ENCODE measurements at places on chromosomes 1 and 21.

- DNase-seq, result no peak
Observed at GRCh38 chr1:223378754-223379153, 14.5 kb upstream of the CCDC185 start.

- DNase-seq, result no peak
Observed at GRCh38 chr1:212914789-212915188, 35.6 kb upstream of the VASH2 start.

GRCh38 chr1:9417695-9418094 lies 121.6 kb upstream of the SLC25A33 start:
- no peak for DNase-seq

- DNase-seq, result no peak
Observed at GRCh38 chr1:205326812-205327466, 5.4 kb upstream of the NUAK2 start.

DNA sequence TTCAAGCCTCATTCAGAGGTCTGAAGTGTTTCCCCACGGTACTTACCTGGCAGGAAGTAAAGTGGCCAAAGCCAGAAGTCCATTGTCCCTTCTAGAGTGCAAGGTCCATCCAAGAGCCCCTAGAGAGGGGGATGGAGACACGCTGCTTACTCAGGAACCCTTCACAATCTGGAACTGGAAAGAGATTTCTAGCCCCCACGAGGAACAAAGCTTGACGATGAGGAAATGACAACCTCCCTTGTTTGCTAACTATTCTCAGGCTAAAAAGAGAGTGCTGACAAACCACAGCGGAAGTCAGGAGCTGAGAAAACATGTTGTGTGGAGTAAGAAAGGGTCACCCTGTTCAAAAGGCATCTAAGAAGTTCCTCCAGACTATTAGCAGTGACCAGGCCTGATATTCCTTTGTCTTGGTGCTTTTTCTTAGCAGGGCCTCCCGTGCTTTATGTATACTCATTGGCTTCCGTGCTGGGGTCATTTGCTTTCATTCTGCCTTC lies at the start of gene FCMR:
TSS of gene FCMR (minus strand) at position 170 of the 494 bp plus-strand sequence. CDS start at position 83, 87 bp downstream.
- no peak for DNase-seq

GRCh38 chr1:32878637-32879041 lies 7.7 kb upstream of the HPCA start:
- DNase-seq, result no peak

GRCh38 chr1:119879510-119880434 lies 16.5 kb downstream of the ADAM30 start:
- DNase-seq, result no peak

DNA sequence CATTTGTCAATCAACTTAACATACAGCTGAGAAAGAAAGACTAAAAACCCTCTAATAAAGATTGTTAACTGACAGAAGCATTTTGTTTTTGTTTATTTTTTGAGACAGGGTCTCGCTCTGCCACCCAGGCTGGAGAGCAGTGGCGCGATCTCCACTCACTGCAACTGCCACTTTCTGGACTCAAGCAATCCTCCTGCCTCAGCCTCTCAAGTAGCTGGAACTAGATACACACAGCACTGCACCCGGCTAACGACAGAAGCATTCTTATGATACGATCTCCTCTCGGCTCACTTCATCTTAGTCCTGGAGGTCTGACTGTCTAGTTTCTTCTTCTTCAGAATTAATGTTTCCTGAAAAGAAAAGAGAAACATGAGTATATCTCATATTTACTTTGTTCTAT lies 23.5 kb downstream of the RSPH1 start:
- DNase-seq, result no peak

DNA sequence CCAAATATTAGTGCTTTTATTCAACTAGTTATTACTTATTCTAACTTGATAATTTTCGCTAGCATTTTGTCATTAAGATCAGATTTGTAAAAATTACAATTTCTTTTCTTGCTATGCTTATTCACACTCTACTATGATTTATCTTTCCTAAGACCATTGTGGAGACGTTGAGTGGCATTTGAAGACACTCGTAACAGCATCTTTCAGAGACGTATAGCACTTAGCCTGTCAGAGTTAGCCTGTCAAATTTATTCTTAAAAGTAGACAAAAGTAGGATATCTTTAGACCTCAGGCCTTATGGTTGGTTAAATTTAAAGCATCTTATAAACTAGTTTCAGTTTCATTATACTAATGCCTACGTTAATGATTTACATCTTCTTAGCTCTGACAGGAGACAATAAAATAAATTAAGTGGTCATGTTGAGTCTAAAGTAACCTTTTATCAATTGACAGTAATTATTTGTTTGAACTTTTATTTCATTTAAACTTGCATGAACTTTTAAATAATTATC lies 1410.1 kb downstream of the MRPL39 start:
- no peak for DNase-seq

GRCh38 chr1:180192172-180192571 lies 37.5 kb downstream of the QSOX1 start:
- no peak for DNase-seq

DNA sequence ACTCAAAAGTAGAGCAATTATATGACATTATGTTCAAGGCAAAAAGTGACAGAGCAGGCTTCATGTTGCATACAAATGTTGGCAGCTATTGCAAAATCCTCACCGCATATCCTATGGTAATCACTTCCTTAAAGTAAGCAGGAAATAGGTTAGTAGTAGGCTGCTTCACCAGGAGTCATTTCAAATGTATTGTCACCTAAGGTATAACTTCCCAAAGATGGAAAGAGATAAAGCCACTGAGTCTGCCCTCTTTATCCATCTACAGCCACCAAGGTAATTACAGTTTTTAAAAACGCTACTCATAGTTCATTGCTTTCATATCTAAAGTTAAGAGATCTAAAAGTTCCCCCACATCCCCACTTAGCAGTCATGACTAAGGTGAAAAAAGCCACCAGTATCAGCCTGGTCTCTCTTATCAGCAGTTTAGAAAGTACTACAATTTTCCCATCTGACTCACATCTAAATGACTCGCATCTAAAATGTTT lies 31.6 kb upstream of the UBE2U start:
- DNase-seq, result no peak

DNA sequence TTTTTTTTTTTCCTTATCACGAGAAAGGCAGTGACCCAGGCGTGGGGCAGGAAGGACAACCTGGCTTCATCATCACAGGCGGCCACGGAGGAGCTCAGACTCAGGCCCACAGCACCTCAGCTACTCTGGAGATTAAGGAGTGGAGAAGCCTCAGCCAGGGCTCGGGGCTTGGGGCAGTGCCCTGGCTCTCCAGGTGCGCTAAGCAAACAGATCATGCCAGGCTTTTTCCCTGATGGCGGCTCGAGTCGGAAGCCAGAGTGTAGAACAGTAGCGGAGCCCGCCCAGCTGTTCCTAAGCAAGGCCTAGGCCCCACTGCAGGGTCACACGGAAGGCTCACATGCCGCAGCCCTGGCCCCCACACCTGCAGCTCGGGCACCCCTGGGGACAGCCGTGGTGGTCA lies 70.7 kb downstream of the AGPAT3 start:
- DNase-seq, result no peak

DNA sequence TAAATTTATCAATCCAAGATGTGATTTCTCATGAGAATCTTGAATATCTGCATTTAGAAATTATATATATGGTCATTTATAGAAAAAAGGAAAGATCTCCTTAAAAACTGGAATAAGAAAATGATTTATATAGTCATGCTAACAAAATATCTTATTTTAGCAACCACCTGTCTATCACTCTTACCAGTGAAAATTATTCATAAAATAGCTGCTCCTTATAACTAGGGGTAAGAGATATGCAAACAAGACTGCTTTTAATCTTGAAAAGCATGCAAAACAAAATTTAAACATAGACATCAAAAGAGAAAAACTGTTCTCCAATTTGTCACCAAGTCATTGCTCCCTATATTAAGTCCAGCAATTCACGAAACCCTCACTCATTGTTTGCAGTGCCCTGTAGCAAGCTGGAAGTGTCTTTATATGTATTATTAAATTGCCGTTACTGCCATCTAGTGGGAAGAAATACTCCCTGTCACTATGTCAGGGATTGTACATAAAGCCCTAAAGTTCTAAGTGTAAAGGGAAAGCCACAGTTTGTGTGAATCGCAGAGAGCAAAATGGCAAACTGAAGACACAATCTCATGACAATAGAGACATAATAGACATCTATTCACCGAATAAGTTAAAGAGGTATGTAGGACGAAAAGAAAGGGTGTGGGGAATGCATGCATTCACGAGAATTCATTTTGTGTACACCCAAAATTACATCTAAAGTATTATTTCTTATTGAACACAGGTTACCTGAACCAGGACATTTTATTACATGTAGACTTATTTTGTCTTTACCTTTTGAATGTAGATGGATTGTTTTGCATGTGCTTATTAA lies 600.5 kb downstream of the USP25 start:
- no peak for DNase-seq

- DNase-seq, result no peak
Observed at GRCh38 chr1:151807766-151808165, 2.5 kb upstream of the LINGO4 start.

GRCh38 chr1:172826096-172826741 lies 167.3 kb downstream of the FASLG start:
- no peak for DNase-seq

- DNase-seq, result no peak
Observed at GRCh38 chr1:117608115-117608615, 2.3 kb downstream of the TENT5C start.

GRCh38 chr1:154219541-154219940 lies 1.2 kb upstream of the UBAP2L start:
- no peak for DNase-seq

DNA sequence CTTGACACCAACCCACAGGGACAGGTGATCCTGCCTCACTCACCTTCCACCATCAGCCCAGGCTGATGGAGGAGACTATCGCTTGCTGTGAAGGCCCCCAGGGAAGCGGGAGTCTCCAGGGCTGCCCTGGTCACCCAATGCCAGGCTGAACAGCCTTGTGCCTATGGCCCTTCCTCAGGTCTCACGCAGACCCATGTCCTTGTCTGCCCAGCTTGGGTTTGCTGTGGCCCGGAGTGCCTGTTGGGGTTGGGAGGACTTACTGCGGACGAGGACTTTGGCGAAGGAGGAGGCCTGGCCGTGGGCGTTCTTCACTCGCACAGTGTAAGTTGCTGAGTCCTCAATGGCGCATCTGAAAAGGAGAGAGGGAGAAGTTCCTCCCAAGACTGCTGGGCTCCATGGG lies 14.3 kb downstream of the MYOM3 start:
- no peak for DNase-seq

DNA sequence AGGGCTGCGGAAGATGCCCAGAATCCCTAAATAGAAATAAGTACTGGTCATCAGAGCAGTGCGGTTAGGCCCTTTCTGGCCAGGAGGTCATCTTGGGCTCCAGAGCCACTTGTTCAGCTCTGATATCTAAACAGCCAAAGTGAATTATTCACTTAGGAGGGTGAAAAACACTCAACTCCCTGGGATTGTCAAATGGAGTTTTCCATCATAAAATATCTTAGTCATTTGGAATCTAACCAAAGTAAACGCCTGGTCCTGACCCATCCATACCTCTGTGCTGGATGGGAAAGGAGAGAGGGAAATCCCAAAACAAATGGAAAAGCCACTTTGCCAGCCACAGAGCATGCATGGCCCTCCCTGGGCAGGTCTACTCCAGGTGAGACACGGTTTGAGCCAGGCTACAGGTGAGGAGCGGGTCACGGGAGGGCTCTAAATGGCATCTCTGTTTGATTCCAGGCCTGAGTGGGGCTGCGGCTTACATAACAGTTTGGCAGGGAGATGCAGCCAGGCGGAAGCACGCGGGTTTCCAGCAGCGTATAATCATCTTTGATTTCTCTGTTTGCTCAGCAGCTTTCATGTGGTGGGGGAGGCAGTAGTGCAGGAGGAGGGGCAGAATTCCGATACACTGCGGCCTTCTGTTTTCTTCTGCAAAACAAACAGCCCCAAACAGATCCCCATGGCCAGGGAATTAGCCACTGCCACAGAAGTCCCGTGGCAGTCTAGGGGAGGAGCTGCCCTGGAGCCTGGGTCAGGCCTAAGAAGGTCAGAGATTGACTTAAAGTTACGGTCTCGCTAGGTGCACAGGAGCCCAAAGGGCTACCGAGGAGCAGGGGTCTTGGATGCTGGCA lies 59.1 kb upstream of the ZNF648 start:
- no peak for DNase-seq
